ENCODE measurements at places on chromosomes 5 and 9.

DNA sequence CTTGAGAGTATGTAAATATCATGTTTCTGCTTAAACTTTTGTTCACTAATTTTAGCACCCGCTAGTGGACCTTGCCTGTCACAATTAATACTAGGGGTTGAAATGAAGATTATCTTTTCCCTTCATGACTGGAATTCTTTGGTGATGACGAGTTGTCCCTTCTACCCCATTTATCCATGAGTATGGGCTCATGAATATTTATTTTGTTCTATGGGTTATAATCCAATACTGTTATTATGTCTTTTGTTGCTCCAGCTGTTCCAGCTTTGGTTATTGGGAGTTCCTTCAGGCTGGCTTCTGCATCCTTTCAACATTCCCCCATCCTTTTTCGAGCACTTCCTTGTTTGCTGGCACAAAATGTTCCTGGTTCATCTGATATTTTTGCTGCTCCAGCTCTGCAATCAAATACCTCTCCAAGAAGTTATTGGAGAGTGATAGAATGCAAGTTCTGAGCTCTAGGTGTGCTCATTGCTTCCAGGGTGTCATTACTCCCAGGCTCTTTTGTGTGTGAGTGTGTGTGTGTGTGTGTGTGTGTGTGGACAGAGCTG, 19.7 kb upstream of the ARHGEF28 start:
- no peak for DNase-seq

- no peak for DNase-seq
Observed at GRCh38 chr5:36267905-36268304, 26.2 kb upstream of the NADK2 start.

DNA sequence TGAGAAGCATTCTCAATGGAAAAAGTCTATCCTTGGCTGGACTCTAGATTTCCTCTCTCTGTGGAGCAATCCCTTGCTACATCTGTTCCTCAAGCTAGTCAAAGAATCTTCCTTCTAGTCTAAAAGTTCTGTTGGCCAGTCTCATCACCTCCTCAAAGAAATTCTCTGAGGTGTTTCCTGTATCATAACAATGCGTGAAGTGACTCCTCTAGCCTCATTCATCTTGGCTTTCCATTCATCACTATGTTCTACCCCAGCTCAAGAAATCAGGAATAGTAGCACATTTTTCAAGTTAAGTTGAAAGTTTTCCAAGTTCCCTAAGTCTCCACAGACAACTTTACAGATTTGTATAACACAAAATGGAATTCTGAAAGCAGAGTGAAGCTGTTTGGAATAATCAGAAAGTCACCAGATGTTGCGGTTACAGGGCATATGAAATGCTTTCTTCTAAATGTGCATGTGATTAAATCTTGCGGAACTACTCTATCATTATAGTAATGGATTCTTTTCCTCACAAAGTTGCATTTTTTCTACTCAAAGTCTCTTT, 176.6 kb upstream of the FREM1 start:
- no peak for DNase-seq

DNA sequence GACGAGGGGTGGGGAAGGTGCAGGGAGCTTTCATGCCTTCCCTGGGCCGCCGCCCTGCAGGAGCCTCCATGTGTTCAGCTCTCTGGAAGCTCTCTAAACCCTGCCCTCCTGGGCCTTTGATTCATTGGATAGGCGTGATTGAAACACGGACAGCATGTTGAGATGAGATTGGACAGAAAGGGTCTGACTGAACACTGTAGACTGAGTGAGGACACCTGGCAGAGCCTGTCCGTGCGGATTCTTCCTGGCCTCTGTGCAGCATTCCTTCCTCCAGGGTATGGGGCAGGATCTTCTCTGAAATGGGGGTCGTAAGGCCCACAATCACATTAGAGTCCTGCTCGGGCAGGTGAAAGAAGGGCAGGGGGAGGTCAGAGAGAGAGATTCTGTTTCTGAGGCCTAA, 12.8 kb downstream of the RPL12 start:
- no peak for DNase-seq

- DNase-seq = no peak
Observed at GRCh38 chr5:4533457-4534105, 606.5 kb upstream of the ADAMTS16 start.

Data from amniotic stem cell (primary cell).